ENCODE measurements at places on chromosomes 7 and 10.

- H3K27me3 ChIP-seq: no peaks in the 10 kb centered on the region
- peak overlapping the region; percentile 93 for H3K27ac ChIP-seq
- H3K36me3 ChIP-seq: no peaks in the 10 kb centered on the region
- H3K4me1 ChIP-seq: peaks cover 17% of the 10 kb centered on the region
- H3K4me3 ChIP-seq: no peak overlapping the region
These were observed 143.6 kb downstream of the CUBN start for GRCh38 chr10:16986082-16986405.

DNA sequence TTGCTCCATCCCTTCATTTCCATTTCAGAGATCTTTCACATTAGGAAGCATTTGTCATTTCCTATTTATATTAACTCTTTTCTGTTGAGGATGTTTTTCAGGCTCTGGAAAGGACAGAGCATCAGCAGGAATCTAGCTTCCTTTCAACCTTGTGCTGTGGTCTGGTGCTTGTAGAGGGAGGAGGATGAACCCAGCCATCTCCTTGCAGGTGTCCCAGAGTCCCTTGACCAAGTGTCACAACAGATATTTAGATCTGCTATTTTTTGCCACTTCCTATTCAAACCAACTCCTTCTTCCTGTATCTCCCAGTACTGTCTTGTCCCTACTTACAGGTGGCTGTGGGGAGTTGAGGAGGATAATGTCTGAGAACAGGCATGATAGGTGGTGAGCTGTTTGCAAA lies 742.8 kb downstream of the GRID1 start:
- H3K27ac ChIP-seq: no peak overlapping the region
- H3K36me3 ChIP-seq: no peaks in the 10 kb centered on the region
- no peaks in the 10 kb centered on the region for H3K4me1 ChIP-seq
- DNase-seq: no peak
- H3K27me3 ChIP-seq: no peaks in the 10 kb centered on the region

- no peak overlapping the region for H3K27ac ChIP-seq
- peaks cover 3% of the 10 kb centered on the region for H3K4me1 ChIP-seq
- H3K27me3 ChIP-seq: no peaks in the 10 kb centered on the region
- H3K36me3 ChIP-seq: peaks cover 10% of the 10 kb centered on the region
These were observed 97.6 kb upstream of the GSDME start for GRCh38 chr7:24854866-24855265.

- peaks cover 9% of the 10 kb centered on the region for H3K4me1 ChIP-seq
- H3K4me3 ChIP-seq: no peak overlapping the region
- H3K27ac ChIP-seq: no peak overlapping the region
- no peaks in the 10 kb centered on the region for H3K27me3 ChIP-seq
- H3K36me3 ChIP-seq: no peaks in the 10 kb centered on the region
These were observed 77.5 kb upstream of the GTF2I start for GRCh38 chr7:74579800-74580685.

- H3K27me3 ChIP-seq: no peaks in the 10 kb centered on the region
- no peaks in the 10 kb centered on the region for H3K36me3 ChIP-seq
- no peaks in the 10 kb centered on the region for H3K4me1 ChIP-seq
- no peak overlapping the region for H3K27ac ChIP-seq
- no peak overlapping the region for H3K4me3 ChIP-seq
- DNase-seq: no peak
These were observed 69.7 kb upstream of the NEUROD6 start for GRCh38 chr7:31410265-31410664.

- H3K27ac ChIP-seq: no peak overlapping the region
- H3K27me3 ChIP-seq: no peaks in the 10 kb centered on the region
- peaks cover 8% of the 10 kb centered on the region for H3K4me1 ChIP-seq
- DNase-seq: no peak
- peaks cover 9% of the 10 kb centered on the region for H3K36me3 ChIP-seq
These were observed 3.2 kb downstream of the MRPL43 start for GRCh38 chr10:100983868-100984671.

DNA sequence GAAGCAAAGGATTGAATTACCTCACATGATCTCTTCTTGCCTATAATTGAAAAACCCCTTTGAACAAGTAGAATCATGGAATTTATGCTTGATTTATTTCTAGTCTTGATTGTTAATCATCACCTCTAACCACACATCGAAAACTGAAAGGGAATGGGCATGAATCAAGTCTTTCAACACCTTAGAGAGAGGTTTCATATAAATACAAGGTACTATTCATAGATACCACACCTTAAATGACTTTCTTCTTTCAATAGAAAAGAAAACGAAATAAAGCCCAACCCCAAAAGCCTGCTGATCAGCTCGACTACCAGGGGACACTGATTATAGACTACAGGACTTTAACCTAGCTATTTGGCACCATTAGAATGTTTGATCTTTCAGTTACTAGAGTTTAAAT lies 128.6 kb upstream of the PTPRZ1 start:
- no peaks in the 10 kb centered on the region for H3K27me3 ChIP-seq
- no peak overlapping the region for H3K4me3 ChIP-seq
- H3K27ac ChIP-seq: no peak overlapping the region

GRCh38 chr10:130968964-130969363 lies 342.6 kb downstream of the TCERG1L start:
- no peak for DNase-seq
- H3K27ac ChIP-seq: no peak overlapping the region
- H3K27me3 ChIP-seq: no peaks in the 10 kb centered on the region
- no peaks in the 10 kb centered on the region for H3K4me1 ChIP-seq

GRCh38 chr7:17623546-17624185 lies 316.6 kb downstream of the SNX13 start:
- no peaks in the 10 kb centered on the region for H3K36me3 ChIP-seq
- no peak overlapping the region for H3K27ac ChIP-seq
- H3K27me3 ChIP-seq: no peaks in the 10 kb centered on the region

DNA sequence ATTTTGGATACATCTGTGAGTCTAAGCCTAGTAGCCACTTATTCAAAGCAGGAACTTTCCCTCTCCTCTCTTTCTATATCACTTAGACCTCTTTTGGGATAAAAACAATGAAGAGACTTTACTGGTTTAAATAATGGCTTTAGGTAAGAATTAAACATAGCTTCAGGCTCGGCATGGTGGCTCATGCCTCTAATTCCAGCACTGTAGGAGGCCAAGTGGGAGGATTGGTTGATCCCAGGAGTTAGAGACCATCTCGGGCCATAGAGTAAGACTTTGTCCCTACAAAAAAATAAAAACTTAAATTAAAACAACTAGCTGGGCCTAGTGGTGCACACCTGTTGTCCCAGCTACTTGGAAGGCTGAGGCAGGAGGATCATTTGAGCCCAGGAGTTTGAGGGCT lies 304.3 kb downstream of the THSD7A start:
- no peaks in the 10 kb centered on the region for H3K4me1 ChIP-seq
- no peak overlapping the region for H3K27ac ChIP-seq
- DNase-seq: no peak
- no peak overlapping the region for H3K4me3 ChIP-seq
- H3K27me3 ChIP-seq: no peaks in the 10 kb centered on the region

DNA sequence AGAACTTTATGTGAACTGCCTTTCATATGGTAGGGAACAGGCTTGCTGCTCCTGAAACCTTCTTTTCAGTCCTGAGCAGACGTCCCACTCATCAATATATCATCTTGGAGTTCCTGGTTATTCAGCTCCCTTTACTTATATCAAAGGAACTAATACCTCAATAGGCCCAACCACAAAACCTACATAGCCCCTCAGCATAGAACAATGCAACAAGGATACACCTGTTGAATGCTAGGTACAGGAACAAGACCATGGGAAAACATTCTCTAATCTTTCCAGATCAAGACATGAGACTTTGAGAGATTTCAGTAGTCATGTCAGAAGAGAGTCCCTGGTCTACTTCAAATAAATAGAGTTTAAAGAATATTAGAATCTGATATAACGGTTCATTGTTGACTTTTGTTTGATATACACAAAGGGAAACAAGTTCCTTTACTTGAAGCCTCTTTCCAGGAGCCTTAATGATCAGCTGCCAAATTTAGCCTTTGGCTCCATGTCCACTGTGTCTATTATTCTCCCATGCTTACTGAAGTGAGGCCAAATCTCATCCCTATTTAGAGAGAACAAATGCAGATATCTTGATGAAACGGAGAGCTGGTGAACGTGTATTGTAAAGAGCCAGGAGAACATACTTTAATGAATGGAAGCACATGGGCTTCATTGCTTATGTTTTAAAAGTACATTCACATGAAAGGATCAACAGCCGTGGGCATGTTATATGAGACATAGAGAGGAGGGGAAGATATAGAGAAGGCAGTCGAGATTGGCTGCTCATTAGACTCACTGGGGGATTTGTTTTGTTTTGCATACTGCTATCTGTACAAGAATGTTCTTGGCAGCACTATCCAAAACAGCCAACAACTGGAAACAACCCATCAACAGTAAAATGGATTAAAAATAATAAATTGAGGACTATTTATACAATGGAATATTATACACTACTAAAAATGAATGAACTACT lies 9.5 kb downstream of the RHOBTB1 start:
- no peaks in the 10 kb centered on the region for H3K27me3 ChIP-seq
- peaks cover 7% of the 10 kb centered on the region for H3K4me1 ChIP-seq
- DNase-seq: no peak
- no peaks in the 10 kb centered on the region for H3K36me3 ChIP-seq
- no peak overlapping the region for H3K4me3 ChIP-seq
- H3K27ac ChIP-seq: no peak overlapping the region

- no peaks in the 10 kb centered on the region for H3K36me3 ChIP-seq
- no peak for DNase-seq
- H3K27ac ChIP-seq: no peak overlapping the region
- no peak overlapping the region for H3K4me3 ChIP-seq
These were observed 15.9 kb downstream of the TDRD1 start for GRCh38 chr10:114195079-114195478.

DNA sequence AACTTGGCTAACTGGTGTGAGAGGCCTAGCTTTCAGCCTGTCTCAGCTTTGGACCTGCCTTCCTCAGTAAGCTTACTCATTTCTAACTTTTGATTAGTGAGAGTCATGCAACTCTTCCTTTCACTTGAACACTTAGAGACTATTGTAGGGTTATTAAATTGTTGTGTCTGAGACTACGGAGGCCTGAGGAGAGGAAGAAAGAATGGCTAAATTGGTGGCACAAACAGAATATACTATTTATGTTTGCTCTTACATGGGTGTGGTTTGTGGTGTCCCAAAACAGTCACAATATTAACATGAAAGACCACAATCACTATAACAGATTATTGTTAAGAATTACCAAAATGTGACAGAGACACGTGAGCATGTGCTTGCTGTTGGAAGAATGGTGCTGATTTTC lies 82.1 kb downstream of the TRIM24 start:
- H3K27ac ChIP-seq: no peak overlapping the region
- H3K4me3 ChIP-seq: no peak overlapping the region
- H3K36me3 ChIP-seq: no peaks in the 10 kb centered on the region
- DNase-seq: no peak
- peaks cover 3% of the 10 kb centered on the region for H3K4me1 ChIP-seq

DNA sequence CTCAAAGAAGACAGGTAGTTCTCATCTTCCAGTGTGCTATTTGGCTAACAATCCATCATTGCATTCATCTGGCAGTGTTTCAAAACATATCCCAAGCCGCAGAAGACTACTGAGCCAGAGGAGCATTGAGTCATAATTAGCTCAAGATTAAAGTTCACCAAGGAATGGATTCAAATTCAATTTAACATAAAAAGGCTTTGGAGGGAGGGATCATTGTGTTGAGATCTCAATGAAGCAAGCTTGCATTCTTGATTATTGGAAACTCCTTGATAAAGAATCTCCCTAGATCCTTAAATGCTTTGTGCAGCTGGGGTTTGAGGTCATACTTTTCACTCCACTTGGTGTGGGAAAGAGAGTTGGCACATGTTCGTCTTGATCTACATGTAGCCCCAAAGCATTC lies 142.8 kb upstream of the SEMA3A start:
- H3K4me1 ChIP-seq: no peaks in the 10 kb centered on the region
- no peak overlapping the region for H3K27ac ChIP-seq
- peak; percentile 91 for DNase-seq
- H3K4me3 ChIP-seq: no peak overlapping the region
- no peaks in the 10 kb centered on the region for H3K36me3 ChIP-seq
- H3K27me3 ChIP-seq: no peaks in the 10 kb centered on the region

- H3K27ac ChIP-seq: peak overlapping the region; percentile 82
- no peak overlapping the region for H3K4me3 ChIP-seq
These were observed 176.6 kb upstream of the TNS3 start for GRCh38 chr7:47758546-47758945.

DNA sequence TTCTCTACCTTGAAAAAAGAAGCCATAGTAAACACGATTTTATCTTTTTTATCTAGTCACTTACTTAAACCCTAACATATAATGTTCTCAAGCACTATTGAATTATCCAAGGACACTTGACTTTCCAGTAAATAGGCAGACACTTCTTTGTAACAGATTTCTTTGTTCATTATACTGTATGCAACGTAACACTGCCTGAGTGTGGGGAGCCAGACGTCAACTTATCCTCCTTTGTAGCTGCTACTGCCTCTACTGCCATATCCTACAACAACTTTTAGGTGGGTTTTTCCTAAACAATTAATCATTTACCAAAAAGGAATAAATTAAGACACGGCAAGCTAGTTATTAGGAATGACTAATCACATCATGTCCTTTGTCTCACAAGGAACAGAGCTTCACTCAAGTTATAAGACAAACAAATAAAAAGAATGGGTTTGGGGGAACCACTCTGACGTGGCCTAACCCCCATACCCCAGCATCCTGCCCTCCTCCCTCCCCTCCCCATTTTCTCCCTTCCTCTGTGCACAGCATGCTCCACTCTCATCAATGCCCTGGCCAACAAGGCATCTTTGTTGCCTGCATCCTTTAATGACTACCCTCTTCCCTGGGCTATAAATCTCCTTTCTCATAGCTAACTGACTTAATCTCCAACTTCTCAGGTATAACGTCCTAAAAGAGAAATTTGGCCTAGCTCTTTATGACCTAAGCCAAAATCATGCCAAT lies 43.3 kb downstream of the DOCK4 start:
- no peaks in the 10 kb centered on the region for H3K27me3 ChIP-seq
- peaks cover 8% of the 10 kb centered on the region for H3K4me1 ChIP-seq
- H3K27ac ChIP-seq: no peak overlapping the region
